Activated effector memory CD4-positive, alpha-beta T cell treated with Interleukin-2 at 50 U/mL for 16 hours (primary cell): ENCODE measurements at places on chromosomes 2 and 18.
A peak's percentile ranks its signal among the peaks of the same experiment; 100 is the strongest.

DNA sequence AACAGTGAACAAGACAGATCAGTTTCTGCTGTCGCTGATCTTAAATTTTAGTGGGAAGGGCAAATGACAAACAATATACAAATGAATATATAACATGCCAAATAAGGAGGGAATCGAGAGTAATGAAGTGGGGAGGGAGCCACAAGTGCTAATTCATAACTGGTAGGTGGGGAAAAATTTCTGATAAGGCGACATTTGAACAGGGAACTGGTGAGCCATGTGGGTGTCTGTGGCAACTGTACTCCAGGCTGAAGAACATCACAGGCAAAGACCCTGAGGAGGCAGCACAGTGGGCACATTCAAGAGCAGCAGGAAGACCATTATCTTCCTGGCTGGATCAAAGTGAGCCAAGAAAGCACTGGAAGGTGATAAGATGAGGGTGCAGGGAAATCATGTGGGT, 51.6 kb upstream of the CD28 start:
- DNase-seq = no peak

DNA sequence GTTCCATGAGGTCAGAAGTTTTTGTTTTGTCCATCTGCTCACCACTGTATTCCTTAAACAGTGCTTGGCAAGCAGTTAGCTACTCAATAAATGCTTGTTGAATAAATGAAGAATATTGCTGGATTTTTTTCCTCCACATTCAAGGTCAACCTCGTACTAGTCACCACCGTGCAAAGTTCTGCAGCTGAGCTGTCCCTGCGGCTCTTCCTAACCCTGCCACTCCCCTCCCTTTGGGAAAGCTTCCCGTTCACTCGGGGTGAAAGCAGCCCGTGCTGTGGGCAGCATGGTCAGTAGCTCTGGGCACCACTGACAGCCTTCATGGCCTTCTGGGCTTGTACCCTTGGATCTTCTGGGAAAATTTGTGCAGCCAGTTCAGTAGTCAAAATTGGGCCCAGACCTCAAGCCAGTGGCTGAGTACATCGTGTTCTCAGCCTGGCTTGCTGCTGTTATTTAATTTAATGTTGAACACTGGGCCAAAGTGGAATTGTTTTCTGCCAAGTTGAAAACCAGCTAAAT, 469.3 kb upstream of the RAB12 start:
- DNase-seq = no peak

- no peak for DNase-seq
Measured at GRCh38 chr18:76847916-76848315, 25.6 kb downstream of the ZNF236 start.

GRCh38 chr18:63148449-63149301, 170.9 kb downstream of the BCL2 start:
- DNase-seq = no peak

- DNase-seq = peak; percentile 27
Measured at GRCh38 chr2:97745474-97746174, 32.2 kb downstream of the ZAP70 start.
